ENCODE measurements at places on chromosomes 4 and X.

DNA sequence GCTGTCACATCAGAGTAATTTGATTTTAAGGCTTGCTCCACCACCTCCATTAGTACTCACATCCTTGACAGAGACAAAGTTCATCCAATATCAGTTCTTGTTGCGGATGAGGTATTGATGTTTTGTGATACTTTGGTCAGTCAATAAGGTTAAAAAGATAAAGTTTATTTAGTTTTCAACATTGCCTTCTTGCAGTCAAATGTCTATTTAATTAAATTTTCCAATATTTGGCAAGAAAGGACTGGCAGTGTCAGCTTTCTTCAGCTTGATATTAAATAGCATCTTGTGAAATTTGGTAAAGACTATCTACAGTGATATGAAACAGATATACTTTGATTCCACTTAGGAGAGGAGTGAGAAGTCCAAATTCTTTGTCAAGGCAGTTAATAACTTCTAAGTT, 493.4 kb downstream of the ADGRL3 start:
- no peak for DNase-seq

DNA sequence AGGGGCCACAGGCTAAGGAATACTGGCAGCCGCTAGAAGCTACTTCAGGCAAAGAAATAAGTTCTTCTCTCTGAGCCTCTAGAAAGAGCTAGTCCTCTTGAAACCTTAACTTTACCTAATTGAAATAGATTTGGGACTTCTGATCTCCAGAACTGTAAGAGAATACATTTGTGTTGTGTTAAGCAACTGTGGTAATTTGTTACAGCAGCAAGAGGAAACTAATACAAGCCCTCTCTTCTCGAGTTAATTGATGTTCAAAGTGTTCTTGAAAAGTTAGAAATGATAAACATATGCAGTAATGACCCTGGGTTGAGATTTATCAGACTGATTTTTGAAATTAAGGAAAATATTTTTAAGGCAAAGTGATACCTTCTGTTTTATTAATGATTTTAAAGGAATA, 172.8 kb downstream of the ANTXR2 start:
- DNase-seq, result no peak

DNA sequence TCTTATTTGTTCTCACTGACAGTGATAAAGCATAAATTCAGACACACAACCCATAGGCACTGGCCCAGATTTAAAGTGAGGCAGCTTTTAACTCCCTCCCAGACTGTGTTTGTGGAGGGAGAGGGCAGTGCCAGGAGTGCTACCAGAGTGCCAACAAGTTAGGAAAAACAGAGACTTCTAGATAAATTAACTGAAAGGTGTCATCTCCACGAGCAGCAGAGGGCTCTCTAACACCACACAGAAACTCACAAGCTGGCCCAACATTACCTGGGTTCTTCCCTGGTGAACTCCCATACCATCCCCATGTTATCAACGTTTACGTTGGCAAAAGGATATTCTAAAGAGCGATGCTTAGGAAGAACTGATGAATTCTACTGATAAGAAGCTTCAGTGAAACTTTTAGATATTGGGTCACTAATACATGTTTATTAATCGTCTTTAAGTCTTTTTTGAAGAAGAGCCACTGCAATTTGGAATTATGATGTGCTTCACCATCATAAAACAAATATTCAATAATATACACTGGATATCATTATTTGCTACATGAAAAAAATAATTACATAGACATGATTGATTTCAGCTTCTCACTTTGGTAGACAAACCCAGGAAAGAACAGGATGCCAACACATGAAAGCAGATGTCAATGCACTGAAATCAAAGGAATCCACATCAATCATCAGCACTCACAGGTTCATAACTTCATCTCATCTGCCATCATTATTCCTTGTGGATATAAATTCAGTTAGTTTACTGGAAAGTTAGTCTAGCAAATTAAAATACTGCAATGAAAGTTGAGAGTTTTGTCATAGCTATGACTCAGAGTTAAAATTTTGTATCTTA, 121.2 kb upstream of the NAP1L5 start:
- peak; percentile 79 for DNase-seq

DNA sequence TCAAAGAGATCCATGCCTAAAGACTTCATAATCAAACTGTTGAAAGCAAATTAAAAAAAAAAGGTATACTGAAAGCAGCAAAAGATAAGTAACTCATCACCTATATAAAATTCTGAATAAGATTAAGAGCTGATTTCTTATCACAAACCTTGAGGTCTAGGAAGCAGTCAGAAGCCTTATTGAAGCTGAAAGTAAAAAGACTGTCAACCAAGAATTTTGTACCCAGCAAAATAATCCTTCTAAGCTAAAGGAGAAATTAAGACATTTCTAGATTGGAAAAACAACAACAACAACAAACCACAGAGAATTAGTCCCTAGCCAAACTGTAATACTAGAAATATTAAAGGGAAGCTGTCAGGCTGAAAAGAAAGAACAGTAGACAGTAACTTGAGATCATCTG, 622.9 kb downstream of the PCDH7 start:
- DNase-seq, result no peak

DNA sequence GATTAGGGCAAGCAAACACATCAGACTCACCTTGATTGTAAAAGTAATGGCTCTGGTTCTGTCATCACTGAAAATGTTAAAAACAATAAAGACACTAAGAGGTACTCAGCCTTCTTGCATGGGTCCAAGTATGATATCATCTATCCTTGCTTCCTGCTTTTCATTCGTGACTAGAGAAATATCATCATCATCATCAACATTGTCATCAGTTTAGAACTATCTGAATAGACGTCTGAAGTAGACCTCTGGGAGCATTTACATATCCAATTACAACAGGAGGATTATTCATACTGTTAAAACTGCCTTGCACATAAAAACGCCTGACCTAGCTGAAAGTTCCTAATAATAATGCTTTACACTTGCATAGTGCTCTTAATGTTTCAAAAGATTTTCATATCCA, 9.8 kb upstream of the FRAS1 start:
- no peak for DNase-seq

GRCh38 chr4:76205476-76205875, 8.1 kb downstream of the SCARB2 start:
- no peak for DNase-seq

- DNase-seq, result no peak
Observed at GRCh38 chr4:123163501-123163900, 233.1 kb upstream of the SPRY1 start.
